Activated T-helper 2 cell treated with anti-CD3 and anti-CD28 coated beads, Interferon-gamma antibody, Interleukin-2, Interleukin-4, amounts not matched to agents 10 μg/mL and 5 μg/mL and 100 μg/mL, durations not matched to agents 14 hours and 24 hours and 36 hours (primary cell): ENCODE measurements at places on chromosomes 12 and 14.

DNA sequence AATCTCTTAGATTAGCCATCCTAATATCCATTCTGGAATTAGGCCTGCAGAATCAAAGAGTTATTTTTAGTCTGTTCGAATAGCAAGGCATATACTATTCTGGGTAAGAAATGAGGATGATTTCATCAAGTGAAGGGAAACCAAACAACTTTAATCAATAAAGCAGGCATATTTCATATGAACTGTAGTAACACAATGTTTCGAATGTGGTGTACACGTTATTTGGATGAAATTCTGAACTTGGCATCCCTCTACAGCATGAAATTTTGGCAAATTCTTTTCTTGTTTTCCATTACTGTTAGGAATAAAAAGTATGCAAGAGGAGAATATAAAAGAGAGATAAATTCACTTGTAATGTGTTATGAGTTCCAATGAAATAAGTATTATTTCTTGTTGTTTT, 1233.3 kb upstream of the SEL1L start:
- no peak for DNase-seq

- DNase-seq: no peak
Measured at GRCh38 chr12:94704452-94705306, 54.3 kb upstream of the TMCC3 start.

- DNase-seq: no peak
Measured at GRCh38 chr12:121026274-121027045, 10.2 kb upstream of the C12orf43 start.

GRCh38 chr12:27009881-27010301, 4.3 kb downstream of the TM7SF3 start:
- DNase-seq: no peak

GRCh38 chr14:79419571-79420327, 791.6 kb downstream of the DIO2 start:
- no peak for DNase-seq
